ENCODE measurements at places on chromosomes 16 and 17.

DNA sequence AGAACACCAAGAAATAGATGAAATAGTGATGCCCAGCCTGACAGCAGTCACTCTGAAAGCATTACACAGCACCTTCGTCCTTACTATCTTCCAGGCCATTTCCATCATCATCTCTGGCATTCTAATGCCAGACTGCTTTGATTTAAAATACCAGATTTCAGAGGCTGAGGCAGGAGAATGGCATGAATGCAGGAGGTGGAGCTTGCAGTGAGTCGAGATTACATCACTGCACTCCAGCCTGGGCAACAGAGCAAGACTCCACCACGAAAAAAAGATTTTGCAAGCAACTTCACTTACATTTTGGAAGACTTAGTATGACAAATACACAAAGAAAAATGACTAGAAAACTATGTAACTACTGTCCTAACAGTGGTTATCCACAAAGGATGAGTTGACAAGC lies 244.0 kb downstream of the CPPED1 start:
- DNase-seq, result no peak

DNA sequence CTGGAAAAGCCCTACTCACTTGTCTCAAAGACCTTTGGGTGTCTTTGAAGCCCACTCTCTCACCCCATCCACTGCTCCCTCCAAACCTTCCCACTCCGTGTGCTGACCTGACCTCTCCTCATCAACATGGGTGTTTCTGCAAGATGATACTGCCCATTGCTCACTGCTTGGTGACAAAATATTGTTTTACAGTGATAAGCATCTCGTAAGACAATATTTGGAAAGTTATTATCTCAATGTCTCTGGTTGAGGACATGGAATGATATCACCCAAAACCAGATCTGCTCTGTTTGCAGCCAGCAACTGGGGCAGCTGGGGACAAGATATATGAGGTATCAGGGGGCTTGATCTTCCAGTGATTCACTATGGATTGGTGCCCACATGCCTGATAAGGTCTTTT lies 195.8 kb downstream of the SALL1 start:
- DNase-seq, result no peak

DNA sequence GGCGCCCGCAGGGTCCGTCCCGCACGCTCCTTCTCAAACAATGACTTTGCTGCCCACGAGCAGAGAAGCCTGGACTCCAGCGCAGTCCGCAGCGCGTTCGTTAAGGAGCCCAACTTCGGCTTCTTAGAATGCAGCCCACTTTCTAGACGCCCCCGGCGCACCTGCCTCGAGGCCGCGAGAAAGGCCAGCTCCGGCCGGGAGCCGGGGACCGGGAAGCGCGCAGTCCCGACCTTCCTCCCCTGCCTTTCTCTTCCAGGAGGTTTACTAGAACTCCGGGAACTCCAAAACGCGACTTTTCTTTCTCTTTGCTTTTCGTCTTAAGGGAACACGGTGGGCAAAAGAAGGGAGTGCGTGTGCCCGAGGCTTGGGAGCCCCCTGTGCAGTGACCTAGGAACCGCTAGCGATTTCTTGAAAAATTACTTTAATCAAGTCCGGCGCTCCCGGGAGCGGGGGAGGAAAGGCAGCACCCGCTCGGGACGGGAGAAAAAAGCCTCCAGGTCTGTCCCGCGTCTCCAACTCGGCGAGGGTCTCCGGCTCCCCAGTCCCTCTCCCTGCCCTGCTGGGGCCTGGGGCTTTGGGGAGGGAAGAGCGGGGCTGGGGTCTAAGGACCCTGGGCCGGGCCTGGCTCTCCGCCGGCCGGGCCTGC lies 2.6 kb downstream of the HNF1B start:
- DNase-seq, result no peak

DNA sequence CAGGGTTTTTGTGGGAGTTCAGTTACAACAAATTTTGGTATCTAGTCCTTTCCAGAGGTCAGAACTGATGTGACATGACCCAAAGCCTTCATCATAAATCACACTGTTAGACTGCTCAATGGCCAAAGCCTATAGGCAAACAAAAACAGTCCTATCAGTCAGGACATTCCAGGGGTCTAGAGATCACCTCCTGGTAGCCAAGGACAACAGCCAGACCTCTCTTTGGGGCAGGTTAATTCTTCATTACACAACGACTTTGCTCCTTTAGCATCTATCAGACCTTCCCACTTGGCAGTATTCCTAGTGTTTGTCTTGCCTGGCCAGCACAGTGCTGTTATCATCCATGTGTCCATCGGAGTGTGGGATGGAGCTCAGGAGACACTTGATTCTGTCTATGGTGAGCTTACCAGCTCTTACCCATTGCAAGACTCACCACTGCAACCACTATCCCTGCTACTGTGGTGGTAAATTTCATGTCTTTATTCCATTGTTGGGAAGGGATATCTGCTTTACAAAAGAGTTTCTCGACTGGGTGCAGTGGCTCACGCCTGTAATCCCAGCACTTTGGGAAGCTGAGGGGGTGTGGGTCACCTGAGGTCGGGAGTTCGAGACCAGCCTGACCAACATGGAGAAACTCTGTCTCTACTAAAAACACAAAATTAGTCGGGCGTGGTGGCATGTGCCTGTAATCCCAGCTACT lies 95.5 kb upstream of the DHX40 start:
- DNase-seq, result no peak

DNA sequence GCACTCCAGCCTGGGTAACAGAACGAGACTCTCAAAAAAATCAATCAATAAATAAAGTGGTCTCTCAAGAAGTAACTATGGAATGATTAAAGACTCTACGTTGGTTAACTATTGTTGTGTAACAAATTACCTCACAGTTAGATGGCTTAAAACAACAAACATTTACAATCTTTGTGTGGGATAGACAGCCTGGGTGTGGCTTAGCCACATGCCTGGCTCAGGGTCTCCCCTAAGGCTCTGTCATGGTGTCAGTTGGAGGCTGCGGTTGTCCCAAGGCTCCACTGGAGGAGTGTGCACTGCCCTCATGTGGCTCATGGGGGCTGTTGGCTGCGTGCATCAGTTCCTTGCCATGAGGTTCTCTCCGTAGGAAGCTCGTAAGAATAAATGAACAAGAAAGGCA lies 294.5 kb downstream of the SNX29 start:
- no peak for DNase-seq

DNA sequence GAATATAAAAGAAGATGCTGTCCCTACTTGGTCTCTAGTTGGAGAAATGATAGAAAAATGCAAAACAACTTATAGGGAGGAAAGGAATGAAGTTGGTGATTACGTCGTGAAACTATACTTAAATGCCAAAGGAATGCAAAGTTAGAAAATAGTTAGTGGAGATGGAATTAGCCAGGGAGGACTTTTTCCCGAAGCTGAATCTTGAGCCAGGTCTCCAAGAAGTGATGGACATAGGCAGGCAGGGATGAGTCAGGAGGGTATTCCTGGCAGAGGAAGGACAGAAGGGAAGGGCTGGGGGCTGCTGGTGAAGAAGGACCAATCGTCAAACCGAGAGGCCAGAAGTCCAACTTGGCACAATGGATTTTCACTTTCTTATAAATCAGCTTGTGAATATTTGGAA lies 1.8 kb downstream of the SNTB2 start:
- no peak for DNase-seq
